ENCODE measurements at places on chromosomes 3 and 15.

DNA sequence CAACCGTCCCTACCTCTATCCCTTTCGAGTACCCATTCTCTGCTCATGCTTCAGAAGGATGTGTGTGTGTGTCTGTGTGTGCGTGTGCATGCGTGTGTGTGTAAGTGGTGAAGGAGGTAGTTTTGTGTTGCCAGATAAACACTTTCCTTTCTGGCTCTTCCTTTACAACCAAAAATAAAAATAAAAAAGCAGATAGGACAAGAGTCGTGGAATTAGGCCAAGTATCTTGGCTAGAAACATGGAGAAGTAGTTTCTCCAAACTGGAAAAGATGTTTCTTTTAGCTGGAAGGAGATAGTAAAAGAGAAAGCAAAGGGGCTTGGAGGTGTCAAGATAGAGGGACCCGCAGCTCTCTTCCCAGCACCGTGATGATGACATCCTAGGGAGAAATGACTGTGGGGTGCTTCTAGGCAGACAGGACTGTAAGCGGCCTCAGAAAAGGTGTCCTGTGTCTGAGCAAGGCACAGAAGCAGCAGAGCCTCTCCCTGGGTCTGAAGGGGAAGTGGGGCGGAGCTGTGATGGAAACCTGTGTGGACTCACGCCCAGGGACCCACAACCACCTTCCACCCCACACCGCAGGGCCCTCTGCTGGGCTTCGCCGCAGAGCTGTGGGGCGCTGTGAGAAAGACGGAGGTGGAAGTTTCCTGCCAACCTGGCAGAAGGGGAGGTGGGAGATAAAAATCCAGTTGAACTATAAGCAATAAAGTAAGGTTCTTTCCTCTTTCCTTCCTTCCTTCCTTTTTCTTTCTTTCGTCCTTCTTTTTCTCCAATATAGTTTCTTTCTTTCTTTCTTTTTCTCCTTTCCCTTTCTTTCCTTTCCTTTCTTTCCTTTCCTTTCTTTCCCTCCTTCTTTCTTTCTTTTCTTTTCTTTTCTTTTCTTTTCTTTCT, 35.3 kb downstream of the MUC20 start:
- DNase-seq = no peak

DNA sequence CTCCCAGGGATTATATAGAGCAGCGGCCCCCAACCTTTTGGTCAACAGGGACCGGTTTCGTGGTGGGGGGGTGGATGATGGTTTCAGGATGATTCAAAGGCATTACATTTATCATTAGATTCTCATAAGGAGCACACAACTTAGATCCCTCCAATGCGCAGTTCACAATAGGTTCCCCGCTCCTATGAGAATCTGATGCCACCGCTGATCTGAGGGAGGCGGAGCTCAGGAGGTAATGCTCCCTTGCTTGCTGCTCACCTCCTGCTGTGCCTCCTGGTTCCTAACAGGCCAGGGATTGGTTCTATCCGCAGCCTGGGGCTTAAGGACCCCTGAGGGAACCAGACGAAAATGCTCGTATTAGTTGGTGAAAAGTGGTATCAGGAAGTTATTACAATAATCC, 1.3 kb upstream of the HACD2 start:
- no peak for DNase-seq

- no peak for DNase-seq
Measured at GRCh38 chr15:77069521-77070121, 1.3 kb downstream of the TSPAN3 start.

- no peak for DNase-seq
Measured at GRCh38 chr15:63089260-63090043, 32.2 kb upstream of the LACTB start.

DNA sequence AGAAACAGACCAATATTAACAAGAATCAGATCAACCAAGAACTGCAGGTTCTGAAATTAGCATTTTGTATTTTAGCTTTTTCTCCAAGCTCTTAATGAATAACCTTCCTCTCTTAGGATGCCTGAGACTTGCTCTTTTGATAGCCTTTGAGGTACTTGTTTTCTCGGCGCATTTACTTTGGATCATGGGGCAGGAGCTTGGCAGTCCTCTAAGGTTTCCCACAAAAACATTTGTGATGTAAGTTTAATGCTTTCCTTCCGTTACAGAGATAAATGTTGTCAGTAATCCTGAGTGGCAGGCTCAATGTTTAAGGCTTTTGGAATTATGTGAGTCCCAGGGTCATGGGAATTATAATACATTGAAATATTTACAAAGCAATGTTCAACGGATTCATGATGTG, 137.8 kb upstream of the SNTN start:
- DNase-seq = no peak

- no peak for DNase-seq
Measured at GRCh38 chr15:30056166-30056565, 26.6 kb upstream of the GOLGA8J start.

DNA sequence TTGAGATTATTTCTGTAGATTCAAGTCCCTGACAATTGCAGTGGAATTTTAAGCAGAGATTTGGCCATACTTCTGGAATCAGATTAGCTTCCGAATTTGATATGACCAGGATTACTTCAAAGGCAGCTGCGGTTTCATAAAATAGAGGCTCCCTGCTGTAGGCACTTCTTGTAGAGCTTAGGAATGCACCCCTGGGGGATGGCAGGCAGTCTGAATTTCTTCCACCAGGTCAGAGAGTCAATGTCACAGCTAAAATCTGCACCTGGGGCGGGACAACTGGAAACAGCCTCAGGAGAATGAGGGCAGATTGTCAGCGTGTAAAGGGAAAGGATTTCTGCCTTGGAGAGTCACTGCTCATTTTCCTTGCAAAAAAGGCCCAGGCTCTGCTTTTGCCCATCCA, 182.6 kb downstream of the ARRDC4 start:
- no peak for DNase-seq

- no peak for DNase-seq
Measured at GRCh38 chr15:71131601-71132362, 16.5 kb downstream of the THSD4 start.

- DNase-seq = no peak
Measured at GRCh38 chr15:98286831-98287230, 326.3 kb downstream of the ARRDC4 start.

GRCh38 chr3:140360332-140360731, 317.5 kb upstream of the TRIM42 start:
- no peak for DNase-seq

DNA sequence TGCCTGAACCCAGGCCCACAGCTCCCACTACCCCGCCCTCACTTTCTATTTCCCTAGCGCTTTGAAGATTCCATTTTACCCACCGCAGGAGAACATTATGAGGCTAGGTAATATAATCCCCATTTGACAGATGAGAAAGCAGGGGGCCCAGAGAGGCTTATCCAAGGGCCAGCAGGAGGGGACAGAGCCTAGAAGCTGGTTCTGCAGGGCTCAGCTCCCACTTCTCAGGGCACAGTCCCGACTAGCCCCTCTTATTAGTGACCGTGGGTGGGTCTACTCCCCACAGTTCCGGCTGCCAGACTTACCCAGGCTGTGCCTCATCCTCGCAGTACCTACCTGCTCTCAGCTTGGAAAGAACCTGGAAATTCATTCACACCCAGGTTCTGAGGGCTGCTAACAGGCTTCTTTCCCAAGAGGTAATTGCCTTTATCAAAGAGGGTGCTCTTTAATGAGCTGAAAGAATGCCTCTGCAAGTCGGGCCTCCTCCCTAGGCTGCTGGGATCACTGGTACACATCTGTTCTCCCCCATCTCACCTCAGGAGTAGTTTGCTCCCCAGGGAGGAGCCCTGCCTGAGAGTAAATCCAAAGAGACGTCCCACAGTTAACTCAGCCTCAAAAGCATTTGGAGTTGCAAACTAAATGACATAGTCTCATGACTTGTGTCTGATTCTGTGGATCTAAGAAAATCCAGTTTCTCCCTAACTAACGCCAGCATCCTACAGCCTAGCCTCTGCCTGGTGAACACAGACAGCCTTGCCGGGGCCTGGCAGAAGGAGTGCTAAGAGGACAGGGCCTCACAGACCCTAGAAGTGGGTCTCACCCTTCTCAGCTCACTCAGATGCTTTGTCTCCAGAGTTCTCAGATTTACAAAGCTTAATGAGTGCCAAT, 125.0 kb downstream of the CHSY1 start:
- DNase-seq = no peak

- DNase-seq = no peak
Measured at GRCh38 chr3:141875893-141876380, 506 bp upstream of the ATP1B3 start.

GRCh38 chr15:73854265-73854664, 19.1 kb upstream of the TBC1D21 start:
- no peak for DNase-seq

GRCh38 chr3:165855581-165855980, 18.4 kb upstream of the BCHE start:
- DNase-seq = no peak

- peak; percentile 53 for DNase-seq
Measured at GRCh38 chr3:51974963-51975851, at the start of gene ABHD14A. Gene ABHD14A (plus strand): TSS chr3:51975064. CDS start chr3:51975136, 72 bp downstream.

DNA sequence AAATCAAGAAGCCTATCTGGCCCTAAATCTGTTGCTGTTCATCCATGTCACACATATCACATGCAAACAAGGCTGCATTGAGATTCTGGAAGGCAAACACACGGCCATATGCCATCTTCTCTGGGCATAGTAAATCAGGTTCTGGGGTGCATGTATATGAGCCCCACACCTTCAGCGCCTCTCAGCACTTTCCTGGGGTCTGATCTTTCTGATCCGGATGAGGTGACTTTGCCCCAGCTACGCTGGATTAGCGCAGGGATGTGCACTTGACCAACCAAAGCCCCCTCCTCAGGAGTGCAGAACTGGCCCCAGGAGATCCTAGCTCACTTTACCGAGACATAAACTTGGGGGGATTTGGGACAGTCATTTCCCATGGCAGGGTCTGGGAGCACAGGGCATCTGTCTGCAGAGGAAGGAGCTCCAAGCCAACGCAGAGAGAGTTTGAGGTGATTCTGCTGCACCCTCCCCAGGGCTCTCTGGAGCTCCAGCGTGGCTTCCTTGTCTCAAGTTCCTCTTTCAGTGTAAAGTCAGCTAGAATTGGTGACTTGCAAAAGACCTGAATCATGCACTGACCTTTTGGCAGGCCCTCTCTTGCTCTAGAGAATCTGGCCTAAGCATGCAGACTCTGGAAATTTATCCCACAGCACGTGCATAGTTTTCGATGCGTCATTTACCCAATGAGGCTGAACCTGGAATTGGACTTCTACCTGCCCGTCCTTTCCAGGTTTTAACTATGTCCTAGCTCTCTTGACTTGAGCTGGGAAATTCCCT, 63.5 kb upstream of the KLF13 start:
- DNase-seq = no peak

DNA sequence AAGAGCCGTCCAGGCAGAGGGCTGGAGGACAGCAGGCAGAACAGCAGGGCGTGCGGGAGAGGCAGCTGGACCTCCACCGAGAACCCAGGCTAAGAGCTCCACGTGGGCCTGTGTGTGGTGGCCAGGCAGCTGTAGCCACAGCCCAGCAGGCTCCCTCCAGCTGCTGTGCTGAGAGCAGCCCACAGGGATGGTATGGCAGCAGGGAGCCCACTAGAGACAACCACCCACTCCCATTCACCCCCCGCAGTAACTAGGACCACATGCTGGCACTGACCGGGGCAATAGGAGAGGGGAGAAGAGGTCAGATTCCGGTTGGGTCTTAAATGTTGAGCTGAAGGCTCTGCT, 25.6 kb upstream of the MUSTN1 start:
- DNase-seq = no peak

- no peak for DNase-seq
Measured at GRCh38 chr3:54940971-54941370, 13.1 kb upstream of the LRTM1 start.

- DNase-seq = no peak
Measured at GRCh38 chr3:99753268-99753975, 64.2 kb upstream of the CMSS1 start.

GRCh38 chr15:65101411-65101890, 13.5 kb downstream of the UBAP1L start:
- DNase-seq = no peak

GRCh38 chr3:105022813-105023212, 343.9 kb upstream of the ALCAM start:
- DNase-seq = no peak

GRCh38 chr15:38127306-38127771, 125.3 kb upstream of the SPRED1 start:
- DNase-seq = no peak

- DNase-seq = no peak
Measured at GRCh38 chr3:38017445-38018295, 11.8 kb downstream of the PLCD1 start.

DNA sequence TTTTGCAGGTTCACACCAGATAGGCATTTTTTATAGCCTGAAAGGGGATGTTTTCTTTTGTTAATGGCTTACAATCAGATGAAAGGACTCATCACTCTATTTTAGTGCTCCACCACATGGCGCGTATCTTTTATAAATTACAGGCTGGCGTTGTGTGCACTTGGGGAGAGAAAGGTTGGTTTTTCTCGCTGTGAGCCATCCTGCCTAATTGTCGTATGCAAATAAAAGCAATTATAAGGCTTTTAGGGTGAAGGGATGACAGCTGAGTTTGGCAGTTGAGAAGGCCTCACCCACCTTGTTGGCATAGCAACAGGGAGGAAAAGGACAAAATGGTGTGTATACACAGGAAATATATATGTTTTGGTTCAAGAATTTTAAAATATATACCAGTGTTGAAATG, 268.0 kb downstream of the NR2F2 start:
- DNase-seq = no peak

- no peak for DNase-seq
Measured at GRCh38 chr3:170740726-170741591, 129.0 kb downstream of the RPL22L1 start.

- DNase-seq = no peak
Measured at GRCh38 chr3:18300916-18301315, 124.2 kb downstream of the SATB1 start.

DNA sequence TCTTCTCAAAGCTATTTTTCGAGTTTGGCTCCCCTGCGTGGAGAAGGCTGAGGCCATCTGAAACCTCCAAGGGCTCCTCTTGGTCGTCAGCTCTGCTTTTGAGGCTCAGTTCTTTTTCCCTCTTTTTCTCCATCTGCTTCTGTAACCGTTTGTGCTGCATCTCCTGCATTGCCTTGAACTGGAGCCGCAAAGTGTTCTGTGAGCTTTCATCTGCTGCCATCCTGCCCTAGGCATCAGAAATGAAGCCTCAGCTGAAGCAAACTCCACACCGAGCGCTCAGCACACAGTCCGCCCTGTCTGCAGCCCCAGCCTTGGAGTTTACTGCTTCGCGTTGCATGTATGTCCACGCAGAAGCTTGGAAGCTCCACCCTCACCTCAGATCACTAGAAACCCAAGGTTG, 14.9 kb downstream of the CCDC13 start:
- no peak for DNase-seq

DNA sequence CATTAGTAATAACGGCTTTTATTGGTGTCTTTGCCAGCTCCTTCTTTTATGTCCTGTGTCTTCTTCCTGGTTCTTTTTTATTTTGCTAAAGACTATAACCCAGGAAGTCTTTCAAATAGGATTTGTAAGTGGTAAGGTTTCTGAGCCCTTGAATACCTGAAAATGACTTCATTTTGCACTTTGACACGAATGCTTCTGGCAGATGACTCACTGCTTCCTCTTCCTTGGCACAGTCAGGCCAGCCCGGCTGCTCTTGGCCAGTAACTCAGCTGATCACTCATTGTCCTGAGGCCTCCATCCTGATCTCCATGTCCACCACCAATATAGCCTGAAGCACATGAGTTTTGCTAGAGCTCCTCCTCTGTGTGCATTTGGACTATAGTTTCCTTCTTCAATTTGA, 48.7 kb upstream of the NR2E3 start:
- no peak for DNase-seq
